ENCODE measurements at places on chromosomes 13 and 19. TPM values are rescaled to one million over a fixed set of nuclear protein-coding genes. Genes with fewer than 3 reads are reported as not detected.
A peak's percentile ranks its signal among the peaks of the same experiment; 100 is the strongest.

The KLK14 gene
- total RNA-seq: not detected

The CHST8 gene
- 0.35 TPM for total RNA-seq

The MARK4 gene
- 61.2 TPM for total RNA-seq

DNA sequence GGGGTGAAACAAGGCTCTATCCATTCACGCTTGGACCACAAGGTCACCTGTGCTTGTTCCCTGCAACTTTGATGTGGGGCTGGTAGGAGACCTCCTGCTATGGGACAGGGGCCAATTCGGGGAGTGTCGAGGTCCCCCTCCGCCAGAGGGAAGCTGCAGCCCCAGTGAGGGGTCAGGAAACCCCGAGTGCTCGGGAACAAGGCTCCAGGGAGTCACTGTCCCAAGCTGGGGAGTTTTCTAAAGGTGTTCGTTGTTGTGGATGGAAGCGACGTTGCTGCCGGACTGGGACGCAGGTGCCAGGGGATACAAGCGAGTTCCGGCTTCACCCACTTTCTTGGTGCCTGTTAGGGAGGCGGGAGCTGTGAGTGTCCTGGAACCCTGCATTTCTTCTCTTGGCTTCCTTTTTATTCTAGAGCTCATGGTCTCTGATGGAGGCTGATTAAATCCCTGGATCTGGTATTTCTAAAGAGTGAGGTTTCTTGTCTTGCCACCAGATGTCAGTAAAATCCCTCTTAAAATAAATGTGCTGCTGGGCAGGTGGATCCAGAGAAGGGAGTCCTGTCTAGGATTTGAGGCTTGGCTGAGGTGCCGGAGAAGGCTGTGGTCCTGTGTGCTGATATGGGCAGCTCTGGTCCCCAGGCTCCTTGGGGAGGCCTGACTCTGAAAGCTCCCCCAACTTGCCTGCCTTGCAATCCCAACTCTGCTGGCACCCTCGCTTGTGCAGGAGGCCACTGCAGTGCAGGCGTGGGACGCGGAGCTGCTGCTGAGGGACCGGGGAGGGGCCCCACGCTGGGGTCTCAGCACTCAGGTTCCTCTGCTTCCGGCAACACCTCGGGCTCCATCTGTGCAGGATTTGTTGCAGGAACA lies 153.9 kb downstream of the TEX29 start:
- peaks cover 4% of the 10 kb centered on the region for H3K27me3 ChIP-seq
- no peak overlapping the region for H3K27ac ChIP-seq
- no peak overlapping the region for H3K4me3 ChIP-seq
- H3K36me3 ChIP-seq: no peaks in the 10 kb centered on the region
- no peaks in the 10 kb centered on the region for H3K4me1 ChIP-seq

DNA sequence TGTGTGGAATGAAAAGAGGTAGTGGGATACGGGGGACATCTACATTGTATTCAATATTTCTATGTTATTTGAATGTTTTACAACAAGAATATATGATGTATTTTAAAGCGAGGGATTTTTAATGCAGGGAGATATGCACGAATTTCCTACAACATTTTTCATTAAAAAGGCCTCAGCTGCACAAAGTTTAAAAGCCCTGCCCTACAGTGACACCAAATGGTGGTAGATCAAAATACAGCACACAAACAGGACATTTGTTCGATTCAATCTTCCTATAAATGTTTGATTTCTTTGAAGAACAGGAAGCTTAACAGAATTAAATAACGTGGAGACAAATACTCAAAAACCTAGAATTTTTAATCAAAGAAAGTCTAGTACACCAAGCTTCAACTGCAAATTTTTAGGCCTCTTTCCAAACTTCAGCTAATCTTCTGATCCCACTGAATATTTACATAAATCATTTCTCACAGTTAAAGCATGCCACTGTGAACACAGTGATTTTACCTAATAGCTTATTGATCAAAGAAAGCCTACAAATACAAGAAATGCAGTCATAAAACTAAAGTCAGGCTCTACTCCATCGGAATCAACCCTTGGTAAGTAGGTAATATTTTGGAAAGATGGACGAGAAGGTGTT lies 257.2 kb downstream of the DIAPH3 start:
- no peaks in the 10 kb centered on the region for H3K36me3 ChIP-seq
- H3K4me3 ChIP-seq: no peak overlapping the region
- peaks cover 5% of the 10 kb centered on the region for H3K4me1 ChIP-seq
- DNase-seq: no peak
- H3K27me3 ChIP-seq: no peaks in the 10 kb centered on the region
- H3K27ac ChIP-seq: no peak overlapping the region

The KLK2 gene
- total RNA-seq: not detected

The C13orf42 gene
- total RNA-seq: not detected

DNA sequence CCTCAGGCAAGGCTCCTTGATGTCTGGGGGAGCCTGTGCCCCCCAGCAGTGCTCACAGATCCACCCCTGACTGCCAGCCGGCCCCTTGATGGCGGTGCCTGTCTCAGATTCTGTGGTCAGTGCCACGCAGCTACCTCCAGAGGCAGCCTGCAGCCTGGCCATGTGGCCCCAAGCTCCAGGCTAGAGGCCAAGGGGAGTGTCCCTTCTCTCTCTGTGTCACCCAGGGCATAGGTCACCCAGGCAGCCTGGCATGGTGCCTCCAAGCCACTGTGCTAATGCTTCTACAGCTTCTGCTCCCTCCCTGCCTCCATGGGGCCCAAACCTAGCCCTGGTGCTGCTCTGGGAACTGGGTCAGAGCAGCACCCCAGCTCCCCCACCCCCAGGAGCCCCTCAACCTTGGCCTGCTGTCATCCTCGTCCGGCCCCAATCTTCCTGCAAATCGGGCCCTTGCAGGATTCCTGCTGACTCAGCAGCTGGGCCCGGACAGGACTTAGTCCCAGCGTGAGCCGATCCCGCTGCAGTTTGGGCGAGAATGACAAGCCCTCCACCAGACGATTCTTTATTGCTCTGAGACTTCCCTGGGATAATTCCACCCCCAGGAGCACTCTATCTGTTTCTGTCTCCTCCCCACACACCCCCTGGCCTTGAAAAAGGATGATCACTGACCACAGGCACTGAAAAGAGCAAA lies 2.8 kb upstream of the ARL11 start:
- no peak for DNase-seq
- no peak overlapping the region for H3K4me3 ChIP-seq
- no peak overlapping the region for H3K27ac ChIP-seq
- H3K27me3 ChIP-seq: peaks cover 3% of the 10 kb centered on the region
- H3K4me1 ChIP-seq: no peaks in the 10 kb centered on the region

DNA sequence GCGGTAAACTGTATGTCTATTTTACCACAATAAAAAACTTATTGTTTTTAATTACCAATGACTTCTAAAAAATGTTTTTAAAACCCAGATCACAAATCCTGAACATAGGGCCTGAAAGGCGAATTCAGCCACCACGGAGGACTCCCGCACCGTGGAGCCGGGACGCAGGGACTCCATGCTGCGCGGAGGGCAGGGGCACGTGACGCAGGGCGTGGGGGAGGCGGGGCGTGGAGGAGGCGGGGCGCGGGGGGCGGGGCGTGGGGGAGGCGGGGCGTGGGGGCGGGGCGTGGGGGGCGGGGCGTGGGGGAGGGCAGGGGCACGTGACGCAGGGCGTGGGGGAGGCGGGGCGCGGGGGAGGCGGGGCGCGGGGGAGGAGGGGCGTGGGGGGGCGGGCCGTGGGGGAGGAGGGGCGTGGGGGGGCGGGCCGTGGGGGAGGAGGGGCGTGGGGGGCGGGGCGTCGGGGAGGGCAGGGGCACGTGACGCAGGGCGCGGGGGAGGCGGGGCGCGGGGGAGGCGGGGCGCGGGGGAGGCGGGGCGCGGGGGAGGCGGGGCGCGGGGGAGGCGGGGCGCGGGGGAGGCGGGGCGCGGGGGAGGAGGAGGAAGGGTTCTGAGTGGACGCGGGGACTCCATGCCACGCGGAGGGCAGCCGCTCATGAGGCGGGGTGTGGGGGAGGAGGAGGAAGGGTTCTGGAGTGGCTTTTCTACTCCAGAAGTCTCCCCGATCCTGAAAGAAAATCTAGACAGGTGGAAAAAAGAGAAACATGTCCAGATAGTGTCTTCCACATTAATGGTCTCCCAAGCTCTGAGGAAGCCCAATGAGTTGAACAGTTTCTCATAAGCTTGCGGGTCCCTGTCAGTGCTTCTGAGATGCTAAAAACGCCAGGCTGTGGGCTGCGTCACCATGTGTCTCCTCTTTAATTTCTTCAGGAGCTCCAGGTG lies 4.4 kb upstream of the PROZ start:
- H3K27ac ChIP-seq: peak overlapping the region; percentile 87
- peak; percentile 88 for DNase-seq
- H3K4me1 ChIP-seq: peaks cover 24% of the 10 kb centered on the region
- peak overlapping the region; percentile 65 for H3K4me3 ChIP-seq
- no peaks in the 10 kb centered on the region for H3K27me3 ChIP-seq

- no peaks in the 10 kb centered on the region for H3K36me3 ChIP-seq
- no peak overlapping the region for H3K4me3 ChIP-seq
Observed at GRCh38 chr13:69704311-69704710, 403.3 kb upstream of the ATXN8OS start.

The ZNF420 gene
- total RNA-seq: 12.0 TPM

DNA sequence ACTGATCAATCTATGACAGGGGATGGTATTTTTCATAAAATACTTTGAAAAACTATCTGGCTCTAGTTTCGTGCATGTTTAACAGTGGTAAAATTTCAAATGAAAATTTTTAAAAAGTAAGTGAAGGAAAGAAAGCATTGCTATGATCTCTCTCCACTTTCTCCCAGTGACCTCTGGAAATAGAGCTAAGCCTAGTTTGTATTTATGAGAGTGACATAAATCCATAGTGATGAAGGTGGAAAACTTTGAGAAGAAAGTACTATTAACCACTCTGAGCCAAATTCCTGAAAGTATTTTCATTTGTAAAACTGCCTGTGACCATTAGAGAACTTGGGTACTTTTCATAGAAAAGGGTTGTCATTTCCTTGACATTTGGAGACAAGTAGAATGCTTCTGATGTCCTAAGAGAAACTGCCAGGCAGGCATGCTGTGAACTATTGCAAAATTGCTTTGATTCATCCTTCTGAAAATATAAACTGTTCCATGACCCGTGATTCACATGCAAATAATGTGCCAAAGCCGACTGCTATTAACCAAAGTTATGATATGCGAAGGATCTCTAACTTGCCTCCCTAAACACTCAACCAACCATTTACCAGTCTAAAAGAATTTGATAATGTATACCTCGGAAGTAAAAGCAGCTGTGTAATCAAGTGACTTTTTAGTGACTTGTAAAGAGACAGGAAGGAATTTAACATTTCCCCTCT lies 133.2 kb downstream of the VWA8 start:
- peak overlapping the region; percentile 76 for H3K27ac ChIP-seq
- DNase-seq: no peak
- no peak overlapping the region for H3K4me3 ChIP-seq

GRCh38 chr13:110183910-110184309 lies 123.0 kb downstream of the COL4A1 start:
- peaks cover 68% of the 10 kb centered on the region for H3K36me3 ChIP-seq
- peak overlapping the region; percentile 52 for H3K27ac ChIP-seq
- H3K4me1 ChIP-seq: peaks cover 11% of the 10 kb centered on the region
- H3K27me3 ChIP-seq: no peaks in the 10 kb centered on the region
- no peak overlapping the region for H3K4me3 ChIP-seq
- DNase-seq: no peak

DNA sequence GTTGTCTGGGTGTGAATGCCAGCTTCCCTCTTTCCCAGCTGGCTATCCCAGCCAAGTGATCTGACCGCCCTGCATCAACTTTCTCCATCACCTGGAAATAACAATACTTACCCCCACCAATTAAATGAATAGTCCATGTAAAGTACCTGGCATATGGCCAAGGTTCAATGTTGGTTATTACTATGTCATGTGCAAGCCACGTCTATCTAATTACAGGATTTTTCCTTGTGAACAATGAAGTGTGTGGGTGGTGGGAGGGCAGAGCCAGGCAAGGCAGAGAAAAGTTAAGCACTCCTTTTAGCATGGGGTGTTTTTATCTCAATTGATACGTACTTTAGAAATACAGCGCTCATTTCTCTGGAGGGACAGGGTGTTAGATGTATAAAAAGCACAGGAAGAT lies 121.1 kb downstream of the NHLRC3 start:
- peaks cover 60% of the 10 kb centered on the region for H3K27me3 ChIP-seq
- no peak for DNase-seq
- H3K27ac ChIP-seq: no peak overlapping the region
- H3K4me3 ChIP-seq: no peak overlapping the region

The EHD2 gene
- 440 TPM for total RNA-seq

DNA sequence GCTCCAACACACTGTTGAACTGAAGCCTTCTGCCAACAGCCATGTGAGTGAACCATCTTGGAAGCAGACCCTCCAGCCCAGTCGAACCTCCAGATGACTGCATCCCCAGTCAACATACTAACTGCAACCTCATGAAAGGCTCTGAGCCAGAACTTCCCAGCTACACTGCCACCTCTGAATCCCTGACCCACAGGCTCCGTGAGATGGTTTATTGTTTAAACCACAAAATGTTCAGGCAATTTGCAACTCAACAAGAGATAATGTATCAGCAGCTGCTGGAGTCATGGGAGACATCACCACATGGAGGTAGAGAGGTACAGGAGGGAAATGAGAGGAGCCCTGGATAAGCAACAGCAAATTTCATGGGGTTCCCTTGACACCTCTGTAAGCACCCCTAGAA lies 266.4 kb upstream of the NBEA start:
- no peak overlapping the region for H3K4me3 ChIP-seq
- peaks cover 3% of the 10 kb centered on the region for H3K4me1 ChIP-seq
- no peak overlapping the region for H3K27ac ChIP-seq
- no peaks in the 10 kb centered on the region for H3K27me3 ChIP-seq
- no peak for DNase-seq
- no peaks in the 10 kb centered on the region for H3K36me3 ChIP-seq

DNA sequence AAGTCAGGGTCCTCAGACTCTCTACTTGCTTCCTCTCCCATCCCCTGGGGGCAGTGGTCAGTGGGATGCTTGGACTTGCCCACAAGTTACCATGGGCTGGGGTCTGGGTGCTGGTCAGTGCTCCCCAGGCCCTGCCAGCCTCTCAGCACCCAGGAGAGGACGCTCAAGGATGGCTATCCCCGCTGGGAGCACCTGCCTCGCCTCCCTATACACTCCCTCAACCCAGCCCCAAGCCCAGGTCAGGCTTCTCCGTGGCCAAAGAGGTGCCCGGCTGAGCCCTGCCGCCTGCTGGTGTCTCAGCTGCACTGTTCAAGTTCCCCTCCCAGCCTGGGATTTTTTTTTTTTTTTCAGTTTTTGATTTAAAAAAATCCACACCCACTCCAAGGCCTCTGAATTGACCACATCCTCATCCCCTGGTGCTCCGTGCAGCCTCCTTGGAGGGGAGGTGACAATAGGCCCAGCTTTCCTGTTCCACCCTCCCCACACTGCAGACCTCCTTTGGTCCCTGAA lies 10.8 kb downstream of the F2RL3 start:
- no peak for DNase-seq
- H3K36me3 ChIP-seq: peaks cover 8% of the 10 kb centered on the region
- H3K4me1 ChIP-seq: peaks cover 16% of the 10 kb centered on the region
- no peak overlapping the region for H3K4me3 ChIP-seq

All from osteocyte (in vitro differentiated cells).